ENCODE measurements at places on chromosomes 6 and 20.
A peak's percentile ranks its signal among the peaks of the same experiment; 100 is the strongest.

- no peak for DNase-seq
These were observed 1.3 kb downstream of the TSPYL1 start for GRCh38 chr6:116278481-116278829.

GRCh38 chr6:164928728-164929407, 380.5 kb downstream of the C6orf118 start:
- no peak for DNase-seq

DNA sequence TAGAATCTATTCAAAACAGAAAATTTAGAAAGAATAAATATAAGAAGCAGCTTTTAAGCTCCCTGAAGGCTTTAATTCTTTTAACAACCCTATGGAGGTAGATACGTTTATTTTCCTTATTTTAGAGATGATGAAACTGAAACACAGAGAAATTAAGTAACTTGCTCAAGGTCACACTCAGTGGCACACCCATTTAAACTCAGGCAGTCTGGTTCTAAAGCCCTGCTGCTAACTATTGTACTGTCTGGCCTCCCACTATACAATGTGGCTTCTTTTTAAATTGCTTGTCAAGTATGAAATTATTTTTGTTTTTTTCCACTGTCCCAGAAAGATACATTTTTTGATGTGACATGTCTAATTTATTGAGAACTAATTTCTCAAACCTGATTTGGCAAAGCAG, 55.7 kb downstream of the FAM217A start:
- DNase-seq: peak; percentile 21

- DNase-seq: no peak
These were observed 20.6 kb upstream of the NTSR1 start for GRCh38 chr20:62688083-62688482.

DNA sequence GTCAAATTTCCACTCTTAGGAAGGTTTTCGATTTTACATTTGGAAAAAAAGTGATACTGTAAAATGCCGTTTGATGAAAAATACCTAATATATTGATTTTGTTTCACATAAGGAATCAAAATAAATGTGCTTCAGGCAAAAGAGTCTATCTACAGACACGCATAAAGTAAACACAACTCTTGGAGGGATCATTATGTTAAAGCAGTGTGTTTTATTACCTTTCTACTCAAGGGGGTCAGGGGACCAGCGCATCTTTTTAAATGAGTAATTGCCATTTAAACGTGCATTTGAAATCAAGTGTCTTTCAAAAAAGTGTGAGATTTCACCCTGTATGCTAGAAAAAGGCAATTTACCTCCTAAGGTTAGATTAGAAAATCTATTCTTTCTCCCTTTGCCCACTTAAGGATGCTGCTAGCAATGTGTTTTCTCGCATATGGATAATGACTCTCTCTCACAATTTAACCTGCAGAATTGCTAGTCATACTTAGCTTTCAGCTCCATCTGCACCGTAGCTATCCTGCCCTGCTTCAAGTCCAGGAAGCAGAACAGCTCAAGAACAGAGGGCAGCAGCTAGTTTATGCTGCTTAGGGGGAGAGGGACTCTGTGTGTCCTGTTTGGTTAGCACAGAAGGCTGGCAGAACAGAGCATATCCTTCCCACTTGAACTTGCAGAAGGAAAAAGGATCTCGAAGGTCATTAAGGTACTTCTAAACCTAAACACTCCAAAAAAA, 35.0 kb downstream of the NKAIN2 start:
- no peak for DNase-seq

- DNase-seq: no peak
These were observed 36.7 kb upstream of the TMEM14A start for GRCh38 chr6:52634211-52634610.

DNA sequence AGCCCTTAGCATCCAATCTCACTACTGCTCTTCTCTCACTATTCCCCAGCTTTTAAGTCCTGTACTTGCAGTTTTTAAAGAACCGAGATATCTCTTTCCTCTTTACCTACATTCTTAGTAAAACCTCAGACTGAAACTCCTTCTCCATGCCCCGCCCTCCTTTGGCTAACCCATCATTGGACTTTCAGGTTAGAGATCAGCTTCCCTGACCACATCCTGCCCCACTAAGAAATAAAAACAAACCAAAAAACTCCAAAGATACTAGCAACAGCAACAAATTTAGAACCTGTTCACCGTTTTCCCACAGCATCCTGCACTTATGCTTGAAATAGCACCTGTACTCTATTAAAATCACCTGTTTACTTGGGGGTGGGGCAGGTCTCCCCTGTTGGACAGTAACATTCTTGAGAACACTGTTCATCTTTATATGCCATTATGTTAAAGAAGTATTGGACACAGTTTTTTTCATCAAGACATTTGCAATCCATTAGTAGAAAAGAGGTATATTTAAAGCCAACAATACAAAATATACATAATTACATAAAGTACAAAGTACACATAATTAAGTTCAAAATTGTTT, 16.3 kb upstream of the SMAP1 start:
- DNase-seq: no peak

- DNase-seq: no peak
These were observed 49.4 kb upstream of the ARMC2 start for GRCh38 chr6:108798670-108799353.

DNA sequence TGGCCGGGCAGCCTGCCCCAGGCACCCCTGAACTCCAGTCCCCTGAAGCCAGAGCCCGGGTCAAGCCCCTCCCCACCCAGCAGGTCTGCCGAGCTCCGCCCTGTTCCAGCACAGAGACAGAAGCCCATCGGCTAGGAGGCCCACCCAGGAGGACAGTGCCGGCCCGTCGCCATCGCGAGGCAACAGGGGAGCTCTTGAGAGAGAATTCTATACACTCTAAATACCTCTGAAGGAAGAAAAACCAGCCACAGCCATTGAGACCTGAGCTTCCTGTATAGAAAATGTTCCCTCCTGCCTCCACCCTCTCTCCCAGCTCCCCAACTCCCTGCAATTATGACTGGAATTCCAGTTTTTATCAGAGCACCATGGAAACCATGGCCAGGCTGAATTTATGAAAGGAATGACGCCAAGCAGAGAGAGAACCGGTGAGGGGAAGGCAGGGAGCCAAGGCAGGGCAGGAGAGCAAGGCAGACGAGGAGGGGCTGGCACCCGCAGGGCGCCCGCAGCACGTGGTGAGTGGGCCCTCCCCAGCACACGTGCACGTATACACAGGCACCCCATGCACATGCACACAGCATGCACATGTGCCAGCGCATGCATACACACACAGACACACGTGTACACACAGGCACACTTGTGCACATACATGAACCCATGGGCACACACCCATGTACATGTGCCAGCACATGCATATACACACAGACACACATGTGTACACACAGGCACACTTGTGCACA, 27.6 kb upstream of the MRGBP start:
- no peak for DNase-seq

- DNase-seq: peak; percentile 91
These were observed 119.1 kb upstream of the ADGRF1 start for GRCh38 chr6:47161176-47161687.

DNA sequence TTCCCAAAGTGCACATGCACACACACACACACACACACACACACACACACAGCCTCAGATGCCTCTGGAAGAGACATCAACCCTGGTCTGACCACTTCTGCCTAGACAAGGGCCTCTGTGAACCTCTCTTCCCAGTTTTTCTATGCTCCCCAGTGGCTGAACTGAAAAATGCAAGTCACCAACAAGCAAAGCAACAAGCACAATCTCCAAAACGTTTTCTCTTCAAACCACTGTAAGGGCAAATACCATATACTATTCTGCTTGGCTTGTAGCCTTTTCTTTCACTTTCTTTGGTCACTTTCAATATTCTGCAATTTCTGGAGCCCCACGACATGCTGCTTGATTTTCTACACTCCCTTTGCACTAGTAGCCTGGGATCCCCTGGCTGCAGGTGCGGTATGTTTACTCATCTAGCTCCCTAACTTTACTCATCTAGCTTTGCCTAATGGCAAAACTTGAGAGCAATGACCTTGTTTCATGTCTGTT, 121.4 kb upstream of the DST start:
- DNase-seq: peak; percentile 55

DNA sequence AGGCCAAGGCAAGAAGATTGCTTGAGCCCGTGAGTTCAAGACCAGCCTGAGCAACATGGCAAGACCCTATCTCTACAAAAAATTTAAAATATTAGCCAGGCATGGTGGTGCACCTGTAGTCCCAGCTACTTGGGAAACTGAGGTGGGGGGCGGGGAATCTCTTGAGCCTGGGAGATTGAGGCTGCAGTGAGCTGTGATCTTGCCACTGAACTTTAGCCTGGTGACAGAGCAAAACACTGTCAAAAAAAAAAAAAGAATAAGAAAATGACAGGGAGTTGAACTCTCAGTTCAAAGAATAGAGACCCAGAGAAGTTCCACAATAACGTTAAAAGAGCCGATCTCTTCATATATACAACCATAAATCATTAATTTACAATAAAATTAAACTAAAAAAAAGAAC, 24.8 kb upstream of the AMD1 start:
- no peak for DNase-seq

- DNase-seq: no peak
These were observed 713.0 kb upstream of the MARCKS start for GRCh38 chr6:113144117-113144516.

- DNase-seq: no peak
These were observed 410.5 kb upstream of the MAN1A1 start for GRCh38 chr6:119760046-119760445.

DNA sequence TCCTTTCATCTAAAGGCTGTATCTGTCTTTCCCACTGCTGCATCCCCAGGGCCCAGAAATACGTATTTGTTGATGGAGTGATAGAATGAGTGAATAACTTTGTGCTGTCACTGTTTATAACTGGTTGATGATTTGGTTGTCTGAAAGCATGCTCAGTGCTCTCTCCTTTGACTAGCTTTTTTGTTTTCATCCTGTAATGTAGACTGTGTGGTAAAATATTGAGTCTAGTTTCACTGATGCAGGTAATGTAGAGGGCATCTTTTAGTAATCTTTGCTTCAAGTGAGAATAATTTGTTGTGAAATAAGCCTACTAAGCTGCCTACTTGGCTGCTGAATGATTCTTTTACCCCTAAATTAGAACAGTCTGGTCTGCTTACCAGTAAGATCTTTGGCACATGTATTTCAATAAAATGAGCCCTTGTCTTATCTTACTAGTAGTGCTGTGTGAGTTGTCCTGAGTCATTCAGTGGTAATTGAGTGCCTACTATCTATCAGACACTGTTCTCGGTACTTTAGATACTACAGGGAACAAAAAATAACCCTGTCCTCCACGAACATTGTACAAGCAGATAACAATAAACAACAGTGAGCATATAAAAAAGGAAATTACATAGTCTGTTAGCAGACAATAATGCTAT, 39.9 kb downstream of the MAPK14 start:
- DNase-seq: no peak

- DNase-seq: no peak
These were observed 11.4 kb downstream of the NPBWR2 start for GRCh38 chr20:64095927-64096326.

GRCh38 chr6:1053586-1053985, 258.3 kb upstream of the FOXQ1 start:
- DNase-seq: no peak

- DNase-seq: no peak
These were observed 9.5 kb upstream of the SNAP25 start for GRCh38 chr20:10209091-10209490.

DNA sequence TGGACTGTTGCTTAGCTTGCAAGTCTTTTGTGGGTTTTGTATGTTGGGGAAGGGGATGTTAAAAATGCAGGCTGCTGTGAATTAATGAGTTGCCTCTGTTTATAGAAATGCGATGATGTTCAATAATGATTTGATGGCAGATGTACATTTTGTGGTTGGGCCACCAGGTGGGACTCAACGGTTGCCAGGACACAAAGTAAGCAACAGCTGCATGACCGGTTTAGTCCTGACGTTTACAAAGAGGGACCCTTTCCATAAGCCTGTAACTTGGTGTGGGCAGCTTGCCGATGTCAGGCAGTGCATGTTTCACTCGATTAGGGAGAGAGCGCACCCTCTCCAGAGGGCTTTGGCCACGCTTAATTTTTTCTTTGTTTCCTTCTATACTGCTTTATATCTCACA, 1.3 kb downstream of the BTBD3 start:
- no peak for DNase-seq

- DNase-seq: no peak
These were observed 22.6 kb upstream of the MOXD1 start for GRCh38 chr6:132423839-132424238.

- no peak for DNase-seq
These were observed 251.1 kb upstream of the SOX4 start for GRCh38 chr6:21342501-21342900.

DNA sequence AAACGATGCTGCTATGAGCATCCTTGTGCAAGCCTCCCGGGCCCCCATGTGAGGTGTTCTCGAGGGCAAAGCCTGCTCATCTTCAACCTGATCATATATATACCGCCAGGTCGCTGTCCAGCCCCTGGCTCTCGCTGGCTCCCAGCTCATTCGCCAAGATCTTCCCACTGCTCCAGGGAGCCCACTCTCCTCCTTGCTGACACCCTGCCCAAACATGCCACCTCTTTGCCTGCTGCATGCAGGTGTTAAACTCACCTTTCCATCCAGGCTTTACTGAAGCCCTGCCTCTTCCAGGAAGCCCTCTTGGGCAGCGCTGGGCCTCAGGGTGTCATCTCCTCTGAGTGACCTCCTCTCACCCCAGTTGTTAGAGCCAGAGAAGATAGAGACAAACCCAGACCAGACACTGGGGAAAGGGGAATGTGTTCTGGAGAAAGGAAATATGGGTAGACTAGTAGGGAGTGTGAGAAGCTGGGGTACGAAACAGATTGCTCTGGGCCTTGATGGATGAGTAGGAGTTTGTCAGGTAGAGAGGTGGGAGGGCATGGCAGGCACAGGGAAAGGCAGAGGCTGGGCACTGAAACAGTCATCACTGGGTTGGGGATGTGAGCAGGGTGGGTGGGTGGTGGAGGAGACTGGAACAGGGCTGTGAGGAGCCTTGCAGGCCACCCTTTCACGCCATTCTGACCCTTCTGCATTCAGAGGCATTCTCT, 1.2 kb upstream of the DLGAP4 start:
- no peak for DNase-seq

DNA sequence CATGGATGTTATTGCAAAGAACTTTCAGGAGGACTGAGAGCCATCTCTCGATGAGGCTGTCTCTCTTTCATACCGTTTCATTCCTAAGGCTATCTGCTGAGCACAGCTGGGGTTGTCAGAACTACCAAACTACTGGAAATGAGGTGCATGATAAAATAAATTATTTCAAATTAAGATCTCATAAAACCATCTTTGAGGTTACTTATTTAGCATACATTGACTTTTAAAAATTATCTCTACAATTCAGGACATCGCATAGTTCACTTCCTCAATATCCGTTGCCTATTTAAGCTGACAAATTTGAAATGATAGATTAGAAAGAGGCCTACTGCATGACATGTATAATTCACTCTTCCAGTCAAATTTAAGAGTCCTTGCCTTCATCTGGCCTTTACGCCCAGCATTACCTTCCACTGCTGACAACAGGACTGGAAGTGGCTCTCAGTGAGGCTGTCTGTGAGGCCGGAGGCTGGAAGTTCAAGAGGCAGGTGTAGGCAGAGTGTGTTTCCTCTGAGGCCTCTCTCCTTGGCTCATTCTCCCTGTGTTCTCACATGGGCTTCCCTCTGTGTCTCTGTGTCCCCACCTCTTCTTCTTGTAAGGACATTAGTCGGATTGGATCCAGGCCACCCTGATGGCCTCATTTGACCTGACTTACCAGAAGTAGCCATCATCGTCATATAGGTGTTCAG, 12.8 kb upstream of the DUSP22 start:
- DNase-seq: no peak

GRCh38 chr6:90144396-90144795, 152.2 kb downstream of the BACH2 start:
- no peak for DNase-seq

GRCh38 chr20:33753763-33754162, 22.0 kb downstream of the ZNF341 start:
- DNase-seq: no peak
